ENCODE measurements at places on chromosomes 1 and 21.
A peak's percentile ranks its signal among the peaks of the same experiment; 100 is the strongest.

- DNase-seq: no peak
These were observed 4.2 kb upstream of the COL11A1 start for GRCh38 chr1:103112546-103112945.

DNA sequence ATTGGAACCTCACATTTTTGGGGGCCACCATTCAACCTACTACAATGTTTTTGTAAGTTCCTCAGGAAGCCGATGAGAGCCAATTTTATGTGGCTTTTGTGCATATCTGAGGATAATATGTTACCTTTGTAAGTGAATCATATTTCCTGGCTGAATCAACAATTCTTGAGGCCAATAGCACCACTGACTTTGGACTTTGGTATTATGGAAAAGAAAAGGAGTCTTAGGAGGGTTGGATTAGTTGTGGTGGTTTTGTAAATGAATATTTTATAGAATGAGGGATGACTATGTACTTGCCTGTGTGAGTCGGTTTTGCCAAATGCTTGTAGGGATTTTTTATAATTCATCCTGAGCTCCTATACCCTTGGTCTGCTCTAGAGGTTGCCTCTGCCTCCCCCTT lies 181.5 kb upstream of the HMGB4 start:
- DNase-seq: no peak

- no peak for DNase-seq
These were observed 110.9 kb upstream of the IFFO2 start for GRCh38 chr1:19067182-19067911.

DNA sequence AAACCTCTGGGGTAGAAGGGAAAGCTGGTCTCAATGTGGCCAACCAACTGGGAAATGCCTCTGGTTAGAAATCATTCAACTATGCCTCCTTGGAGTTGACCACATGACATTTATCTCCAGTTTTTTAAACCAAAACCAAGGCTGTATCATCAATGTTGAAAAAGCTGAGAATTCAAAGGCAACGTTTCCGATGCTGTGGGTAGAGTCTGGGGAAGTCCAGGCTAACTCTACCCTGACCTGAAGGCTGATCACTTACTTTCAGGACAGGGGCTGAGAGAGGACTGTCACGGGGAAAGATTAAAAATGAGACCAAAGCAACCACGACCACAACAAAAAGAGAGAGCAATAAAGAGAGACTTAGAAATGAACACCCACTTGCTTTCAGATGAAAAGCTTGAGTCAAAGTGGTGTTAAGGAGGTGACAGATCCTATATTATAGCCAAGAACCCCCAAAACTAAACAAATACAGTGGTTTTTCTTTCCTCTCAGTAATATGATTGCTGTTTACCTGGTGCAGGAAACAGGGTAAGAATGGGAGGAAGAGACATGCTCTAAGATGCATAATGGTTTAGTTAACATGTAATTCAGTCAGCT lies 90.8 kb upstream of the TNFSF4 start:
- no peak for DNase-seq

GRCh38 chr1:8429549-8430110 lies 111.7 kb downstream of the SLC45A1 start:
- DNase-seq: no peak

- DNase-seq: no peak
These were observed 158.1 kb downstream of the SLC45A1 start for GRCh38 chr1:8476006-8476405.

GRCh38 chr1:31643976-31644559 lies 608 bp downstream of the PEF1 start:
- DNase-seq: no peak

DNA sequence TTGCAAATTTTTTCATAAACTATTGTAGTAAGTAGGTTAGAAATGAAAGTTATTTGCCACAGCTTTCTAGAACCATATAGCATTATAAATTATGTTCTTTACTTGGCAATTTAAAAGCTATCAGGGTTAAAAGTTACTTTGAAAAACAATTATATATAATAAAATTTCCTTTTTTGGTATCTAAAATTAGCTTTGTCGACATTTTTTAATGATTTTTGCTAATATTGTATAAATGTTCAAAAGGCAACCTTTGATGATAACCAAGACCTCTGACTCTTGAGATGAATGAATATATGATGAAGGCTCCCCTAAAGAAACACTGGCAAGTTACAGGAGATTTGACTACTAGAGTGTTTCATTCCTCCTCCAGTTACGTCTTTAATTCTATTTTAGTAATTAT lies 121.2 kb downstream of the CDC42BPA start:
- DNase-seq: no peak

- DNase-seq: no peak
These were observed 88.9 kb downstream of the PROX1 start for GRCh38 chr1:214076708-214077065.

DNA sequence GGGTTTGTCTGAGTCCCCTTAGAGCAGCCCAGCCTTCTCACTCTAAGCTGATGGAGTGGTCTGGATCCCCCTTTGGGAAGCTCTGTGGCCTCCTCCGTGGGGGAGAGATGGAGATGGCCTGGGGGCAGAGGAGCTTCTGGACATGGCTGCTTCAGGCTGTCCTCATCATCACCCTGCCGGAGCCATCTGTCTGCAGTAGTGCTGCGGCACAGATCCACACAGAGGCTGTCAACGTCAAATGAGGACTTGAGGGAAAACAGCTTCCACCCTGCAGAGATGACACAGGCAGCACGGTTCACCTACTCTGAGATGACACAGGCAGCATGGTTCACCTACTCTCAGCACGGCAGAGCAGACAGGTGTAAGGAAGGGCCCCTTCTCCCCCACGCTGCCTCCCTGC lies 134.3 kb downstream of the IGSF21 start:
- peak; percentile 14 for DNase-seq

GRCh38 chr1:54126271-54126815 lies 26.5 kb downstream of the CDCP2 start:
- DNase-seq: no peak

GRCh38 chr1:233482388-233482787 lies 131.5 kb upstream of the KCNK1 start:
- no peak for DNase-seq

DNA sequence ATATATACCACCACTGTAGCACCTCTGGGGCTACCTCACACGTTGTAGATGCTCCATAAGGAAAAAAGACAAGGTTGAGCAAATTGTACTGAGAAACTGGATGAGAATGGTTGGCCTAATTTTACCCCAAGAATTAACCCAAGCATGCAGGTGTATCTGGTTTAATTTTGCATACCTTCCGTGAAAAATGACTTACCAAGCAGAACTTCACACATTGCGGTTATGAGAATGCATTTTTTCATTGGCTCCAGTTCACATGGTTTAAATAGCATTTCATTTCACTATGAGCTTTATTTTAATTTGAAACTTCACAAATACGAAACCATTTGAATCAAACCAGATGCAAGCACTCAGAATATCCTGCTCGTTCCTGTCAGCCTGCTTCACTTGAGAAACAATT lies 512.2 kb downstream of the LTN1 start:
- no peak for DNase-seq

DNA sequence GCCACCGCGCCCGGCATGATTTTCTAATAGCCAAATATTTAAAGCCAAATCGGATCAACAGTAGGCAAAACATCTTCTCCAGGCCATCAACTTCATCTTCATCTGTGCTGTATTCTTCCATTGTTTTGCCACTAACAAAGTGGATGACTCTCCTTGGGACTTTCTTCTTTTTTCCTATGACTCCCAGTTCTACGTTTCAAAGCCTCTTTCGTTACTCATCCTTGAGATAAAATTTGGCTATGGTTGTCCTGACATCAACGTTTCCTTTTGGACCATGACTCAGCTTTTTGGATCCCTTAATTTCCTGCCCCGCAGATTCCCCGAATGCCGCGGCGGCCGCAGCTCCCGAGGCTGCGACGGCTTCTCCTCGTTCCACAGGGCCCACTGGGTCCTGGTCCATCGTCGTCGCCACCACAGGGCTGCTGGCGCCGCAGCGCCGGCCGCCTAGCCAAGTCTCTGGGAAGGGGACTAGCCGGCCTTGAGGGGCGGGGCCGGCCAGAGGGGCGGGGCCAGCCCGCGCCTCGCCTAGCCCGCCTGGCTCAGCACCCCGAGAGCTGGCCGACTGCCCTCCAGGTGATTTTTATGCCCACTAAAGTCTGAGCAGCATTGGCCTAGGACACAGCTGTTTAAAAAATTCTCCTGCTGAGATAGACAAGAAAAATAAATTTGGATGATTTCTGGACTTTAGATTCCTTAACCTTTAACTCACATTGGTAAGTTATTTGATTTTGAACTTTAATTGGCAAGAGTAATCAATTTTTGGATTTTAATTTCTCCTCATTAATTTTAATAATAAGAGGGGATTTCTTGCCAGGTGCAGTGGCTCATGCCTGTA lies 93.9 kb downstream of the ADCY10 start:
- peak; percentile 62 for DNase-seq

- peak; percentile 54 for DNase-seq
These were observed 1.6 kb downstream of the RAB4A start for GRCh38 chr1:229272164-229273158.

GRCh38 chr1:234913278-234913649 lies 215.4 kb downstream of the TOMM20 start:
- no peak for DNase-seq

DNA sequence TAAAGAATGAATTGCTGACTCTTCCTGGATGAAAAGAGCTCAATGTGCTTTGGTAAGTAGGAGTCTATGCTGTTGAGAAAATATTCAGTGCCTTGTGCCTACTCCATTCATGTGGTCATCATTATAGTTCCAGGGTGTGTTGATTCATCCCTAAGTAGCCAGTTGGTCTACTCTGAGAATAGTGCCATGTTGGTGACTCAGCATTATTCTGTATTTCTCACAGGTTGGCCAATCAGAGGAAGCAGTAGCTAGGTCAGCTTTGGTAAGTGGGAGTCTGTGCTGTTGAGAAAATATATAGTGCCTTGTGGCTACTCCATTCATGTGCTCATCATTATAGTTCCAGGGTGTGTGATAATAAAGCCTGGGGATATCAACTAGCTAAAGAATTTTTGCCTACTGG lies 397.3 kb downstream of the AGBL4 start:
- DNase-seq: no peak

GRCh38 chr1:232267092-232267836 lies 362.7 kb downstream of the SIPA1L2 start:
- no peak for DNase-seq

DNA sequence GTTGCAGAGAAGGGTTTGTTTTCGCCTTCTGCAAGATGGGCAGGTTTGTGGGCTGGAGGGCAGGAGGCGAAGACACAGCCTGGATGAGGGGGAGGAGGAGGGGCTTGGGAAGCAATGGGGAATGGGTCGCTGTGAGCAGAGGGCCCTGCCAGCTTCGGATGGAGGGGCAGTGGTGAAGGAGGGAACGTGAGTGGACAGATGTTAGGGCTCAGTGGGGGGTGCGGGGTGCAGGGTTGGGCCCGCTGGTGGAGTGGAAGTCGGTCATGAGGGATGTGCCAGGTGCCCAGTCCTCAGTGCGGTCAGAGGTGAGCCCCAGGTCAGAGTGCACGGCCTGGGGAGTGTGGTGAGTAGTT lies 55.5 kb upstream of the ABCG1 start:
- no peak for DNase-seq

DNA sequence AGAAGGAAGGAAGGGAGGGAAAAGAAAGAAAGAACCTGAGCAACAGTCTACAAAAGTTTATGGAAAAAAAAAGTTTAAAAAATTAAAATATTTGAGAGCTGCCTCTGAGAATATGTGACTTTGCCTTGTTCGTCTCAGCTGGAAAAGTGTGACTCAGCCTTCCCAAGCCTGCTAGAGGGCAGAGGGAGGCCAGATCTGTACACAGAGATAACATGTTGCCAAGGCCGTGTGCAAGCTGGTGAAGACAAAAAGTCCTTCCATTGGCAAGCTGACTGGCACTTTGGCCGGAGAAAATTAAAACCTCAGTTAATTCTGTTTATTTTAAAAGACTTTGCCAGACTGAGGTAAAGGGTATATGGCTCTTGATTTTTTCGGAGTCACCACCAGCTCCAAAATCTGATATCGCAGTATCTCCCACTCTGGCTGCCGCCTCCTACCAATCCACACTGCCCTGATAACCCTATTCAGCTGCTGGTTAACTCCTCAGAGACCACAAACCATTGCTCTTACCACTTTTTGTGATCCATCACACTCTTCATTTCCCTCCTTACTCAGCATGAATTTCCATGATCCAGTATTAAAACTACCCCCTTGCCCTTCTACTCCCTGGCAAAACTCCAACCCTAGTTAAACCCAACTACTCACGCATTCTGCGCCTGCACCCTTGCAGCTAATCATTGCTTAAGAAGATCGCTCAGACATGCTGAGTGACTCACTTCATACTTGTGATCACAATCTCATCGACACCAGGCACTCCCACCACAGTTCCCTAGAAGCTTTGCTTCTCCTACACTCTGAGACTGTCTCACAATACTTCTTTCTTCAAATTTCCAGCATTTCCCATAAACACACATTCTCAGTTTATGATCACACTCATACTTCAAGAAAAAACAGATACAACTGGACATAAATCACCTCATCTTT lies 5.7 kb upstream of the PPP1R15B start:
- peak; percentile 72 for DNase-seq

DNA sequence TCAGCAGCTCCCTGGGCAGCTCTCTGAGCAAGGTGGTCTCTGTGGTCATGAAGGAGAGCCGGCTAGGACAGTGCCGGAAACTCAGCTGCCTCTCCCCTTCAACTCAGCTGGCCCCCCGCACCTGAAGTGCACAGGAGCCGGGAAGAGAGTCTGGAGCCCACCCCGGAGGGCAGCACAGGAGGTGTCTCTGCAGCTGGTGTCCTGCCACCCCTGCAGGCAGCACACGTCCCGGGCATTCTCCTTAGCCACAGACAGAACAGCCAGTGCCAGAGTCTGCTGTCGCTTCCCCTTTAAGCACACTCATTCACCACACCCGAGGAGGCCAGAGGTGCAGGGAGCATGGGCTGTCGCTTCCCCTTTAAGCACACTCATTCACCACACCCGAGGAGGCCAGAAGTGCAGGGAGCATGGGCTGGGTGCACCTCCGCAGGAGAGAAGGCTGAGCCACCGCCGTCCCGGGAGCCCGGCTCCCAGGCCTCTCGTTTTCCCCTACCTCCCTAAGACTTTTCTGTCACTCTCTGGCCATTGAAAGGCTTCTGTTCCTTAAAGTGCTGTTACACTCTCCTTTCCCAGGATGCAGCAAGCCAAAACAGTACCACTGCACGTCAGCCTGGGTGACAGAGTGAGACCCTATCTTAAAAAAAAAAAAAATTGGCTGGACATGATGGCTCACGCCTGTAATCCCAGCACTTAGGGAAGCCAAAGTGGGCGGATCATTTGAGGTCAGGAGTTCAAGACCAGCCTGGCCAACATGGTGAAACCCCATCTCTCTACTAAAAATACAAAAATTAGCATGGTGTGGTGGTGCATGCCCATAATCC lies 16.9 kb upstream of the SAMD11 start:
- peak; percentile 12 for DNase-seq

DNA sequence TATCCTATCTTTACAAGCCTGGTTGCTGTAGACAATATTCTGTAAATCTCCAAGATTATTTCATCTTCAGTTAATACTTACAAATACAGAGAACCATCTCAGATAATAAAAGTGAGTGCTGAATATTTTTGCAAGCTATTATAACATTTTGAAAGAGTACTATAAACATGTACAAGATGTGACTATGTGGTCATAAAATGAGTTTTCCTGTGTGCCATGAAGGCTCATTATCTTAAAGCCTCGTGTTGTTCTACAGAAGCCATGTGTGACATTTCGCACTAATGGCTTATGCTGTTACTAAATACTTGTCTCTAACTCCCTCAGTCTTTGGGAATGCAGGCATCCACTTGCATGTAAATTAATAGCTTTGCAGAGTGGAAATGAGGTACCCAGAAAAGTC lies 48.3 kb downstream of the SAMSN1 start:
- DNase-seq: no peak

GRCh38 chr1:244221991-244222390 lies 170.9 kb downstream of the ZBTB18 start:
- no peak for DNase-seq

Data from Ammon's horn (tissue), 1 donor.